Adipose tissue (tissue), 3 donors: ENCODE measurements at places on chromosomes 2 and 18. TPM values are rescaled to one million over a fixed set of nuclear protein-coding genes. Genes with fewer than 3 reads are reported as not detected.

LYG1 gene
- 2.9 TPM for polyA plus RNA-seq

SMCHD1 gene
- 11.8 TPM for polyA plus RNA-seq

TMEM163 gene
- polyA plus RNA-seq, result 1.5 TPM

PHOSPHO2 gene
- polyA plus RNA-seq, result 3.3 TPM

OXER1 gene
- 1.5 TPM for polyA plus RNA-seq
